Astrocyte of the hippocampus (primary cell): ENCODE measurements at places on chromosomes 7 and 10.

GRCh38 chr10:43692051-43692825 is 43.6 kb upstream of the ZNF32 start:
- DNase-seq: no peak

- DNase-seq: no peak
Observed at GRCh38 chr10:120606051-120606764, 149.2 kb downstream of the PLPP4 start.

- no peak for DNase-seq
Observed at GRCh38 chr7:2729031-2729892, 41.3 kb downstream of the AMZ1 start.

- no peak for DNase-seq
Observed at GRCh38 chr7:1733908-1734730, 64.0 kb downstream of the ELFN1 start.

DNA sequence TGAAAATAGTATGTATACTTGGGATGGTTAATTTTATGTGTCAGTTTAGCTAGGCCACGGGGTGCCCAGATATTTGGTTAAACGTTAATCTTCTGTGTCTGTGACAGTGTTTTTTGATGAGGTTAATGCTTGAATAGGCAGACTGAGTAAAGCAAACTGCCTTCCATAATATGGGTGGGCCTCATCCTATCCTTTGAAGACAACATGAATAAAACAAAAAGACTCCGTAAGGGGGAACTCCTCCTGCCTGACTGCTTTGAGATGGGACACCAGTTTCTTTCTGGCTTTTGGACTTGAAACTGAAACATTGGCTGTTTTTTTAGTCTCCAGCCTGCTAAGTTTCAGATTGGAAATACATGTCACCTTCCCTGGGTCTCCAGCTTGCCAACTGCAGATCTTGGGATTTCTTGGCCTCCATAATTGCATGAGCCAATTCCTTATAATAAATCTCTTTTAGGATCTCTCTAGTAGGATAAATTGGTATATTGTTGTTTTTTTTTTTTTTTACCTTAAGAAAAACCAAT is 59.9 kb upstream of the GLCCI1 start:
- no peak for DNase-seq

GRCh38 chr7:1812509-1813393 is 142.7 kb downstream of the ELFN1 start:
- peak; percentile 51 for DNase-seq

- peak; percentile 41 for DNase-seq
Observed at GRCh38 chr10:62426086-62426485, 51.9 kb downstream of the ZNF365 start.

- DNase-seq: no peak
Observed at GRCh38 chr7:46315891-46316290, 394.8 kb upstream of the IGFBP3 start.

DNA sequence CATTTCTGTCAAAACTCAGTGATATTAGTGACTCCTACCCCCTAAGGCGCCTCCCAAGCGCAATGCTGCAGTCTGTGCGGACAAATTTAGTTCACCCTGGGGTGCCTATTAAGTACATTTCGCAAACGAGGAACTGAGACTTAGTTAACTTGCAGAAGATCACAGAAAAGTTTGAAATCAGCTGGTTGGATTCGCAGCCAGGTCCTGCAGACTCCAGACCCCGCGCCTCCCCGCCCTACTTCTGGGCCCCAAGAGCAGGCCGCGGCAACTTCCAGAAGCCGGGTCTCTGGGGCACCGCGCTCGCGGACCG is 588 bp downstream of the CYREN start:
- no peak for DNase-seq

- peak; percentile 50 for DNase-seq
Observed at GRCh38 chr7:158097453-158098124, 490.0 kb downstream of the PTPRN2 start.

DNA sequence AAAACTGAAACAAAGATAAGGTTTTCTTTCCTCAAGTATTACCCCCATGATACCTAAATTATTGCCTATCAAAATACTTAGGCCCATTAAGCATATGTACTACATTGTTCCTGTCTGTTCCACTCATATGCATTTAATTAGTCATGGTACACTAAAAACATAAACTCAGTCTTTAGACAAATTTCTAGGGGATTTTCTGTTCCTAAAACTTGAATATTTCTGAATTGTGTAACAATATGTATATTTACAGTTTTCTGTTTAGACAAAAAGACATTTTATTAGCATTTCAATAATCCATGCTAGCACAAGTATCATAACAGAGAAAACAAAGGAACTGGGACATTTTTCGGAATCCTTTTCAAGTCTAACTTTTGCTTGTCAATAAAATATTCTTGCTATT is 234.2 kb downstream of the CRPPA start:
- no peak for DNase-seq

DNA sequence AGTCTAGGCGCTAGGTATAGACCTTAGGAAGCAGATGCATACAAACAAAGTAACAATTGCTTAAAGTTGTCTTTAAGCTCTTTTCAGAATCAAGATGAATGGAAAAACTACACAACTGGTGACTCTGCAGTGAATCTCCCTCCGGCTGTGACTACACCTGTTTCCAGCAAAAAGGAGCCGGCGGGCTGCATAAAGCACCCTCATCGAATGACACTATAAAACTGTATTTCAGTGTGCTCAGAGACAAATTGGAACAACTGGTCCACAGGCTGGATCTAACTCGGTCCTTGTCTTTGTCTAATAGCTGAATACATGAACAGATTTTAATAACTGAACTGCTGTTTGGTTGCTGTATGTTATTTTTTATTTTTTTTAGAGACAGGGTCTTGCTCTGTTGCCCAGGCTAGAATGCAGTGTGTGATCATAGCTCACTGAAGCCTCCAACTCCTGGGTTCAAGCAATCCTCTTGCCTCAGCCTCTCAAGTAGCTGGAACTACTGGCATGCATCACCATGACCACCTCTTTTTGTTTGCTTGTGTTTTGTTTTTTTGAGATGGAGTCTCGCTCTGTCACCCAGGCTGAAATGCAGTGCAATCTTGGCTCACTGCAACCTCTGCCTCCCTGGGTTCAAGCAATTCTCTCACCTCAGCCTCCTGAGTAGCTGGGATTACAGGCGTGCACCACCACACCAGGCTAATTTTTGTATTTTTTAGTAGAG is 64.2 kb upstream of the SVIL start:
- no peak for DNase-seq

DNA sequence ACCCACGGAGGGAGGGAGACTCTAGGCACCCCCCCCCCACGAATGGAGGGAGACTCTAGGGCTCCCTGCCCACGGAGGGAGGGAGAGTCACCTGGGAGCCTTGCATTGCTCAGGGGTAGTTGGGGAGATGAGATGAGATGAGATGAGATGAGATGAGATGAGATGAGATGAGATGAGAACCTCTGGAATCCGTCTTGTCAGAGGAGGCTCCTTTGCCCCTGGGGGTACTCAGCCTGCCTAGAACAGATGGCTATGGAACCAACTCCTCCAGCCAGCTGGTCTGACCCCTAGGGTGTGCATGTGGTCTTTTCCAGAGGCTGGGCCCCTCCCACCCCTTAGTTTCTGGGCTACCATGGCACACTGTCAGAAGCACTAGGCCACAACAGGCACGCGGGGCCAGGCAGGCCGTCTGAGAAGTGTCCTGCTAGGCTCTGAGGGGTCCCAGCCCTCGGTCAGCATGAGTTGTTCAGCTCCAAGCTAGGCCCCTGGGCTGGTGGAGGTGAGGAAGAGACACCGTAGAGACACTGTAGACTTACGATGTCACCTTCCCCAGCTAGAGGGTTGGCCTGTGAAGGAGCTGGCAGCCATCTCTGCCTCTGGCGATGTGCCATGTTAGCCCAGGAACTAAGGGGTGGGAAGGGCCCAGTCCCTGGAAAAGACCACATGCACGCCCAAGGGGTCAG is 8.8 kb downstream of the TSPAN15 start:
- no peak for DNase-seq

- DNase-seq: no peak
Observed at GRCh38 chr7:144105211-144105610, 4.2 kb upstream of the OR2A2 start.

GRCh38 chr10:121865554-121865953 is 62.3 kb downstream of the ATE1 start:
- DNase-seq: no peak

- DNase-seq: peak; percentile 3
Observed at GRCh38 chr7:31234836-31235605, 105.5 kb downstream of the NEUROD6 start.

DNA sequence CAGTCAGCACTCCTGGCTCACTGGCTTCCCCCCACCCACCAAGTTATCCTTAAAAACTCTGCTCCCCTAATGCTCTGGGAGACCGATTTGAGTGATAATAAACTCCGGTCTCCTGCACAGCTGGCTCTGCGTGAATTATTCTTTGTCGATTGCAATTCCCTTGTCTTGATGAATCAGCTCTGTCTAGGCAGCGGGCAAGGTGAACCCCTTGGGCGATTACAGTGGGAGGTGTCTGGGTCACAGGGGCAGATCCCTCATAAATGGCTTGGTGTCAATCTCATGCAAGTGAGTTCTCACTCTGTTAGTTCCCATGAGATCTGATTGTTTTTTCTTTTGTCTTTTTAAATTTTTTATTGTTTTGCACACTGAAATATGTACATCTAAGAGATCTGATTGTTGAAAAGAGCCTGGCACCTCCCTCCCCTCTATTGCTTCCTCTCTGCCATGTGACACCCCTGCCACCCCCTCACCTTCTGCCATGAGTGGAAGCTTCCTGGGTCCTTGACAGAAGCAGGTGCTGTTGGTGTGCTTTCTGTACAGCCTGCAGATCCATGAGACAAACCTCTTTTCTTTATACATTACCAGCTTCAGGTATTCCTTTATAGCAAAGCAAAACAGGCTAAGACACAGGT is 20.5 kb downstream of the OTUD1 start:
- no peak for DNase-seq
